CD4-positive, alpha-beta T cell (primary cell): ENCODE measurements at places on chromosomes 1 and 21.
A peak's percentile ranks its signal among the peaks of the same experiment; 100 is the strongest.

DNA sequence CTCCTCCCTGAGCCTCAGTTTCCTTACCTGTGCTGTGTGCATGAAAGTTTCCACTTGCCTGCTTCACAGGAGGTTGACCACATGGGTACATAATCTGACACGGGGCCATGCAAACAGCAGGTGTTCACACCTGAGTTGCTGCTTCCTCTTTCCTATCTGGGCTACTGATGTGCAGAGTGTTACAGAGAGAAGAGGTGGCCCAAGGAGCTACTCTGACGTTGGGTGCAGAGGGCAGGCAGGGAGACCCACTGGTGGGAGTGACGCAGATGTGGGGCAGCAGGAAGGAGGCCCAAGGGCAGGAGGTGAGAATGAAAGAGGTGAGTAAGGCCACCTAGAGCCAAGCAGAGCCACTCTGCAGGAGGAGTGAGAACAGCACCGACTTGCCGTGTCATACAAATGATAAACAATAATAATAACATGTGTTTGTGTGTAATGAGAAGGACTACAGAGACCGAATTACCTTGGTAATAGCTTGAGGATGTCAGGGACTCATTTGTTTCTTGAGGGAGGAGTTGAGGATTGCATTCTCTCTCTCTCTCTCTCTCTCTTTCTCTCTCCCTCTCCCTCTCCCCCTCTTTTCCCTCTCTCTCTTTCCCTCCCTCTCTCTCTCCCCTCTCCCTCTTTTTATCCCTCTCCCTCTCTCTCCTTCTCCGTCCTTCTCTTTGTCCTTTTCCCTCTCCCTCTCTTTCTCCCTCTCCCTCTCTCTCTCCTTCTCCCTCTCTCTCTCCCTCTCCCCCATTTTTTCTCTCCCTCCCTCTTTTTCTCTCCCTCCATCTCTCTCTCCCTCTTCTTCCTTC, 87.4 kb upstream of the IGSF21 start:
- peaks cover 15% of the 10 kb centered on the region for H3K27me3 ChIP-seq
- DNase-seq = no peak
- H3K4me3 ChIP-seq = no peak overlapping the region
- no peak overlapping the region for H3K27ac ChIP-seq
- H3K4me1 ChIP-seq = no peaks in the 10 kb centered on the region
- no peaks in the 10 kb centered on the region for H3K36me3 ChIP-seq

DNA sequence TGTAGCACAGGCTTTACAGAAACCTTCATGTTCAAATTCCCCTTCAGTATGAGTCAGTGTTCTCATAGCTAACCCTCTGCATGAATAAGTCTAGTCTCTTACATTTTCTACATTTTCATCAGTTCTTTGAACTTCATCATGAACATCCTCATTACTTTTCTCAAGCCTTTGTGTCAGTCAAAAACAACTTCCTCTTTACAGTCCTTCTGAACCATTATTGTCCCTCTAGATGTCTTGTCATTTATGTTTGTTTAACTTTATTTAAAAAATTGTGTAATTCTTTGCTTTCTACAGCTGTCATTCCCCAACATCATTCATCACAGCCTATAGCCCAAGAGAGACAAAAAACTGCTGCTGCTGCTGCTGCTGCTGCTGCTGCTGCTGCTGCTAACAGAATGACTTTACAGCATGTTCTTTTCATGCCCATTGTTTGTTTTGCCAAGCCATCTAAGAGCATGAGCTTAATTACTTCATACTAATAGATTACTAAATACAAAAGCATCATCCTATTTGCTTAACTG, 133.1 kb downstream of the LRRC40 start:
- no peak overlapping the region for H3K27ac ChIP-seq
- DNase-seq = no peak
- H3K36me3 ChIP-seq = no peaks in the 10 kb centered on the region

DNA sequence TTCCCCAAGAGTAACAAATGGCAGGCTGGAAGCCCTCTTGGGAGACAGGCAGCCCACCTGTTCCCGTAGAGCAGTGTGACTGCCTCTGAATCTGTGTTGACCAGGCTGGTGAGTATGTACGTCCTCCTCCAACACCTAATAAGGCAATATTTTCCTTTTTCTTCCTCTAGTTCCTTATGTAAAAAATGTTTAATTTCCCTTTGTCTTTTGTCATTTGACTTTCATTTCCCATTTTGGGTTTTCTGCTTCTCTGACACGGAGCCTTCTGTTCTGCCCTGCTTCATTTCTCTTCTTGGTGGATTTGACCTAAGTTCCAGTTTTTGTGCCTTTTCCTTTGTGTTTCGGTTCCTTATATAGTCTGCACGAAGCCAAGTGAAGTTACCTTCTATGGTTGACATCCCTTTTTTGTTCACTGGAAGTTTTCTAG, 65.8 kb upstream of the ATF3 start:
- H3K36me3 ChIP-seq = no peaks in the 10 kb centered on the region
- no peak overlapping the region for H3K27ac ChIP-seq
- DNase-seq = no peak
- no peak overlapping the region for H3K4me3 ChIP-seq
- H3K27me3 ChIP-seq = no peaks in the 10 kb centered on the region

DNA sequence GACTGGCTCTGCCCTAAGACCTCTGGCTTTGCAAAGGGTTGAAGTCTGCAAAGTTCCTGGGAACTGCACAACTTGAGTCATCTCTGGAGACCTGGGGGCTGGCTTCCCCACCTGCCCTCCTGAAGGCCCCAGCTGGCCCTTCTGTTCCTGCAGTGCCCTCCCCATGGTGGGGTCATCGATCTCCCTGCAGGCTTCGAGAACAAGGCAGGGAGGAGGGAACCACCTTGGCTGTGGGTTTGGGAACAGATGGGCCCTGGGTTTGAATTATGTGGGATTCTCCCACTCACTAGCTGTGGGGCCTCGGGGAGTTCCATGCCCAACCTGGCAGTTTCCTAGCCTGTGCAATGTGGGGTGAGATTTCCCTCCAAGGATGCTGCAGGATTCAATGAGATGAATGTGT, 310.2 kb downstream of the PTPRU start:
- H3K27ac ChIP-seq = no peak overlapping the region
- H3K27me3 ChIP-seq = peaks cover 2% of the 10 kb centered on the region
- H3K36me3 ChIP-seq = no peaks in the 10 kb centered on the region
- H3K4me1 ChIP-seq = no peaks in the 10 kb centered on the region
- H3K4me3 ChIP-seq = no peak overlapping the region
- no peak for DNase-seq

- no peak overlapping the region for H3K4me3 ChIP-seq
- no peak for DNase-seq
Measured at GRCh38 chr21:36115138-36115730, 19.6 kb upstream of the CBR3 start.

GRCh38 chr1:215489771-215490565, 77.1 kb upstream of the KCTD3 start:
- no peak overlapping the region for H3K27ac ChIP-seq
- no peaks in the 10 kb centered on the region for H3K36me3 ChIP-seq
- no peak for DNase-seq
- no peaks in the 10 kb centered on the region for H3K4me1 ChIP-seq
- no peak overlapping the region for H3K4me3 ChIP-seq

DNA sequence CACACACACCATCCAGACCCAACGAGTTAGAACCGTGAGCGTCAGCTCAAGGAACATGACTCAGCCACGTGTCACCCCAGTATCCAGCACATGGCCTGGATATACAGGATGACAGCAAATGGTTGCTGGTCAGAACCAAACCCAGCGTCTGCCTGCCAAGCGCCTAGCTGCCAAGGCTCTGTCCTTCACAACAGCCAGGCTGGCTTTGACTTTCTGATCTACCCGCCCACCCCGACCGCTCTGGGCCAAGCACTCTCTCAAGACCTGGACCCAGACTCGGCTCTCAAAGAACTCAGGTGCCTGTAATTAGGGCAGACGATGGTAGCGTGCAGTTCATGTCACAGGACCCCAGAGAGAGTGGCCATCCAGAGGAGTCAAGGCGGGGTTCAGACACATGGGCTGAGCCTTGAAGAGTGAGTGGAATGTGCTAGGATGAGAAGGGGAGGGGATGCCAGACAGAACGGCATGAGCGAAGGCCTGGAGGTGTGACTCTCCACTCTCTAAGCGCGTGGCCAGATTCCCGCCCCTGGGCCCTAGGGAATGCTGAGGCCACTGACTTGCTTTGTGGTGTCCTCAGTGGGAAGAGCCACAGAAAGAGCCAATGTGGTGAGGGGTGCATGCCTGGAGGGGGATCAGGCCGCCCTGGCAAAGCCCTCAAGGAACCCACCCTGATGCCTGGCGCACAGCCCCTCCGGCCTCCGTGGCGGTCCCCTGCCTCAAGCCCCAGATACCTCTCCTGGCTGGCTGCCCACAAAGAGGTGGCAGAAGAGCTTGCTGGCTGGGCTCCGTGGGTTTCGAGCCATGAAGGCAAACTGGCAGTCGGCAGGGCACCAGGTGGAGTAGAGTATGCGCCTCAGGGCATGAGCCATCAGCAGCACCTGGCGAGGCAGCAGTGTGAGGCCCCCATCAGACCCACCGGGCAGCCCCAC, 7.0 kb downstream of the SH2D5 start:
- H3K36me3 ChIP-seq = no peaks in the 10 kb centered on the region
- no peak for DNase-seq
- peaks cover 4% of the 10 kb centered on the region for H3K4me1 ChIP-seq
- no peak overlapping the region for H3K4me3 ChIP-seq
- no peak overlapping the region for H3K27ac ChIP-seq

- no peak overlapping the region for H3K27ac ChIP-seq
- no peaks in the 10 kb centered on the region for H3K36me3 ChIP-seq
- no peak overlapping the region for H3K4me3 ChIP-seq
Measured at GRCh38 chr1:39076127-39076798, 50.1 kb downstream of the NDUFS5 start.

DNA sequence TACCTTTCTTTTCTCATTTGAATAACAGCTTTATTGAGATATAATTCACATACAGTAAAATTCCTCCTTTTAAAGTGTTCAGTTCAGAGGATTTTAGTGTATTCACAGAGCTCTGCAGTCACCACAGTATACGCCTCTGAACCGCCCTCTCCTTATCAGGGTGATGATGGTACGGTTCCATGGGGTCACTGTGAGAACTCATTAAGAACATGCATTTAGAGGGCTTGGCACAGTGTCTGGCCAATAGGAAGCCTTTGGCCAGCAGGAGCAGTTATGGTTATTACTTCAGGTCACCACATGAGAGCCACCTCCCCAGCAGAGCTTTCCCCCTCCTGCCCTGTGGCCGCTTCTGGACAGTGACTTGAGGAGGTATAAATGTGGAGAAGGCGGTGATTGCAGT, 27.3 kb downstream of the KCNQ4 start:
- peaks cover 9% of the 10 kb centered on the region for H3K4me1 ChIP-seq
- H3K27me3 ChIP-seq = no peaks in the 10 kb centered on the region
- DNase-seq = no peak
- no peak overlapping the region for H3K4me3 ChIP-seq
- no peak overlapping the region for H3K27ac ChIP-seq

DNA sequence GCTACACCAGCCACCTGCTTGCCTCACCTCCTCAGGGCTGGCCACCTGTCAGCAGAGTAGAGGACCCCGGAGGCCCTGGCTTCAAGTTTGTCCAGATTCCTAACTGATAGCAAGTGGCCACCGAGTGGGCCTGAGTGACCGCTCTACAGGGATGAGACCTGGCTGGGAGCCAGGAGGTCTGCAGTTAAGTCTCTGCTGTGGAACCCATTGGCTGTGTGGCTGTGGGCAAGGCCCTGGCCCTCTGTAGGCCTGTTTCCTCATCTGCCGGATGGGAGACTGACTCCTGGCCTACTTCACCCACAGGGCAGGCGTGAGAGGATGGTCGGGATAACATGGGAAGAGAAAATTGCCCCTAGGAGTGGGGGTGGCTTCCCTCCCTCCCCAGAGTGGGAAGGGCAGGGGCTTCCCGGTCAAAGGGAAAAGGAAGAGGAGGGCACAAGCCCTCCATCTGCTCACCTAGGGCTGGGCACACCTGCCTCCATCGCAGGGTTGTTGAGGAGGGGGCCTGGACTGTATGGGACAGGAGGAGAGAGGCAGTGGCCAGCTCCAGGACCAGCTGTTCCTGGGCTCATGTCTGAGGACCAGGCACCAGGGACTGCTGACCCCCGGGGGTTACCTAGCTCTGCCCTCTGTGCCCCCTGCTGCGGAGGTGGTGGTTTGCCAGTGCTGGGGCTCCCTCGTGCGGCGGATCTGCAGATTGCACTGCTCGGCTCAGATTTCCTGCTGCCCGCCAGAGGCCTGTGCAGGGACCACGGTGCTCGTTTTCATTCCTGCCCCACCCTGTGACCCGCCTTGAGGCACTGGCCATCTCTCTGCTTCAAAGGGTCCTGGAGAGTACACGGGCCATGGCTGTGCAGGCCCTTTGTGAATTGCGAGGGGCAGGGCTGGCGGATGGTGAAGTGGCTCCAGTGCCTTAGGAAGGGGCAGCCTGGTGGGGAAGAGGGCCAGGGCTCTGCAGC, 9.1 kb upstream of the MTFR1L start:
- H3K4me1 ChIP-seq = peaks cover 13% of the 10 kb centered on the region
- no peak overlapping the region for H3K4me3 ChIP-seq
- DNase-seq = peak; percentile 89
- H3K27me3 ChIP-seq = no peaks in the 10 kb centered on the region
- H3K27ac ChIP-seq = no peak overlapping the region

DNA sequence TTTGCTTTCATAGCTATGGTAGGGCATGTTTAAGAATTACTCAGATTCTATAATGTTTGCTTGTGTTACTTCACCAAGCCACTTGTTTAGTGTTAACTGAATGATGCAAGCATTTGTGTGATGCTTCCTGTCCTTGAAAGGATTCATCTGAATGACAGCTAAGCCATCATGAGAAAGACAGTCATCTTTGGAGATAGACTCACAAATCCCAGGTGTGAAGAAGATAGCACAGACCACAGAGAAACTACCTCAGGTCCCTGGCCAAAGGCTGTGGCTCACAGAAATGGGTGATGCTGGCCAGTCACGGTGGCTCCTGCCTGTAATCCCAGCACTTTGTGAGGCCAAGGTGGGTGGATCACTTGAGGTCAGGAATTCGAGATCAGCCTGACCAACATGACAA, 321.4 kb downstream of the DPYD start:
- H3K36me3 ChIP-seq = peaks cover 5% of the 10 kb centered on the region
- no peaks in the 10 kb centered on the region for H3K27me3 ChIP-seq
- H3K4me3 ChIP-seq = no peak overlapping the region
- no peaks in the 10 kb centered on the region for H3K4me1 ChIP-seq
- DNase-seq = no peak

GRCh38 chr1:6587261-6588005, 7.6 kb downstream of the ZBTB48 start:
- H3K27me3 ChIP-seq = no peaks in the 10 kb centered on the region
- H3K27ac ChIP-seq = peak overlapping the region; percentile 21
- no peak for DNase-seq
- peaks cover 49% of the 10 kb centered on the region for H3K36me3 ChIP-seq
- H3K4me1 ChIP-seq = peaks cover 52% of the 10 kb centered on the region
- H3K4me3 ChIP-seq = no peak overlapping the region

GRCh38 chr1:5404412-5405203, 587.6 kb downstream of the NPHP4 start:
- peaks cover 3% of the 10 kb centered on the region for H3K4me1 ChIP-seq
- H3K4me3 ChIP-seq = no peak overlapping the region
- H3K27me3 ChIP-seq = no peaks in the 10 kb centered on the region
- DNase-seq = no peak

- no peak for DNase-seq
- no peak overlapping the region for H3K27ac ChIP-seq
- H3K4me1 ChIP-seq = peaks cover 33% of the 10 kb centered on the region
- H3K36me3 ChIP-seq = no peaks in the 10 kb centered on the region
- H3K27me3 ChIP-seq = peaks cover 34% of the 10 kb centered on the region
- no peak overlapping the region for H3K4me3 ChIP-seq
Measured at GRCh38 chr1:903305-903704, 20.4 kb upstream of the SAMD11 start.

GRCh38 chr1:199551967-199552565, 475.4 kb upstream of the NR5A2 start:
- peak; percentile 49 for DNase-seq
- no peaks in the 10 kb centered on the region for H3K27me3 ChIP-seq
